Kidney epithelial cell (primary cell): ENCODE measurements at places on chromosomes 5 and 9.

DNA sequence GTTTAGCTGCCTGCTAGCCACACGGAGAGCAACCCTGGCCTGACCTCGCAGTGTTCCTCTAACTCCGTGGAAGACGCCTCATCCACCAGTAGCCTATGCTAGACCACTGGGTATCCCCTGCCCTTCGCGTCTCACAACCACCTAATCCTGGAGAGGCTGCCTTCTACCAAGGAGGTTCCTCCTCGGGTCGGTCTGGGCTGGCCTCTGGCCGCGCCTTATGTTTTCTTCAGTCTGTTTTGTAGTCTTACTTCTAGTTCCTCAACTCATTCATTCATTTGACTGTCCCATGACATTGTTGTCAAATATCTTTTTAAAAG, 1.6 kb upstream of the TPM2 start:
- no peak for DNase-seq

DNA sequence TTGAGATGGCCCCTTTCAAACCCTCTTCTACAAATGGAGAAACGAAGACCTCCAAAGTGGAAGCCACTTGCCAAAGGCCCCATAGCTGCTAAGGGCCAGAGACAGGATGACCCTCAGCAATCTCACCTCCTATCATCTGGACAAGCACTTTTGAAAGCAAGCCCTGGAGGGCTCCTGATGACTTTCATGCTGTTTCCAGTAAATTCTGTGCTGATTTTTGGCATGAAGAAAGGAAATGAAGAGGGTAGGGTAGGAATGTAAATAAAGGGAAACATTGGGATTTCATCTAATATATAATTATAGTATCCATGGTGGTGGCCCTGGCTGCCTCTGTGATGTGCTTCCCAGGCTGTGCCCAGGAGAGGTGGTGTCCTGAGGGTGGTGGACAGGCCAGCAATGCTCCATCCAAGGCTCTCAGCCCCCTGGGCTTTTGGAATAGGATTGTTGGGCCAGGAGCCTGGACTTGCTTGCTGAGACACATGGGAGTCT, 208.0 kb upstream of the TRIM32 start:
- no peak for DNase-seq

DNA sequence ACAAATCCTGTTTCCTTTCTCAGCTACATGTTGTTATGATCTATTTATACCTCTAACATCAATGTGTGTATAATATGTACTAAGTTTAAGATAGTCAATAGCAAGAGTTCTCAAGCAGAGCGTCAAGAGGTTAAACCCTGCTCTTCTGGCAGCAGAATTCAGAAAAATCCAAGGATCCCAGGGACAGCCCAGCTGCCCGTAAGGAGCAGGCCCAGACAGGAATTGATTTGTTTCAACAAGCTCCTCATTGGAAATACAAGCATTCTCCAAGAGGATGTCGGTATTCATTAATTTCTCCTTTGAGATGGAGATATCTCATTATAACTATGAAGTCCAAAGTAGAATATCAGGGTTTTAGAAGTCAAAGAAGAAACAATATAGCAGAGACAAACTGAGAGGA, 14.9 kb downstream of the EFNA5 start:
- no peak for DNase-seq

- DNase-seq = peak; percentile 65
Measured at GRCh38 chr9:135926402-135927194, 19.3 kb upstream of the CAMSAP1 start.

- no peak for DNase-seq
Measured at GRCh38 chr9:98915599-98915998, 28.1 kb upstream of the COL15A1 start.

DNA sequence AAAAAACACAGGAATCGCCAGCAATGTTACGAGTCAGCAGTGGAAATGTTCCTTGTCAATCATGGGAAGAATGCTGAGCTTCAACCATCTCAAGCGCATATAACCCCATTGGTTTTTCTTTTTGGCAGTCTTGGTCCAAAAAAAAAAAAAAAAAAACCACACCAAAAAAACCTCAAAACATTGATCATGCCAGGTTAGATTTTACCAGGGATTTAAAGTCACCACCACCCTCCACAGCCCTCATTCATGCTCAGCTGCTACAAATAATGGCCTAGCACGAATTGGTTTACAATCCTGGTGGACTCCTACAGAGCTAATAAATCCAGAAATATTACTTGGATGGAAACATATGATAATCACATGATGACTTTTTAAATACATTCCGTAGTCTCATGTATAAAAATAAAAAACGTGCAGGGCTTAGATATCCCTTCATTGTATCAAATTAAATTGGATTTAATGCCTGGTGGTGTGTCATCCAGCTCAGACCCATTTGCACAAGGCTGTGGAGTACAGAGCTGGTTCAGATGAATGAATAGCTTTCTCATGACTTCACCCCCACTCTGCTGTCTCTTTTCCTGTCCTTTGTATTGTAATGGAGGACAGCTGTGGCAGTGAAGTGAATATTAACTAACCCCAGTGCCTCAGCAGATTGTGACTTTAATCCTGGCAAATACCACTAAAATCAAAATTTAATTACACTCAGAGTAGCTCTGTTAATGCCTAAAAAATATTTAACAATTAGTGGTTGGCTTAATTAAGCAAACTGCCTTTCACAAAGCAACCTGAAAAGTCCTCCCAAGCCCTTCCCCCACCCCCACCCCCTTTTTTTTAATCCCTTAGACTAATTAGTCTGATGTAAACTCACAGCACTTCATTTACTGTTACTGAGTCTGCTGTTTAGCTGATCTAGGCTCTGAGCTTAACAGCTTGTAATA, 626.5 kb upstream of the ZNF608 start:
- DNase-seq = peak; percentile 69

DNA sequence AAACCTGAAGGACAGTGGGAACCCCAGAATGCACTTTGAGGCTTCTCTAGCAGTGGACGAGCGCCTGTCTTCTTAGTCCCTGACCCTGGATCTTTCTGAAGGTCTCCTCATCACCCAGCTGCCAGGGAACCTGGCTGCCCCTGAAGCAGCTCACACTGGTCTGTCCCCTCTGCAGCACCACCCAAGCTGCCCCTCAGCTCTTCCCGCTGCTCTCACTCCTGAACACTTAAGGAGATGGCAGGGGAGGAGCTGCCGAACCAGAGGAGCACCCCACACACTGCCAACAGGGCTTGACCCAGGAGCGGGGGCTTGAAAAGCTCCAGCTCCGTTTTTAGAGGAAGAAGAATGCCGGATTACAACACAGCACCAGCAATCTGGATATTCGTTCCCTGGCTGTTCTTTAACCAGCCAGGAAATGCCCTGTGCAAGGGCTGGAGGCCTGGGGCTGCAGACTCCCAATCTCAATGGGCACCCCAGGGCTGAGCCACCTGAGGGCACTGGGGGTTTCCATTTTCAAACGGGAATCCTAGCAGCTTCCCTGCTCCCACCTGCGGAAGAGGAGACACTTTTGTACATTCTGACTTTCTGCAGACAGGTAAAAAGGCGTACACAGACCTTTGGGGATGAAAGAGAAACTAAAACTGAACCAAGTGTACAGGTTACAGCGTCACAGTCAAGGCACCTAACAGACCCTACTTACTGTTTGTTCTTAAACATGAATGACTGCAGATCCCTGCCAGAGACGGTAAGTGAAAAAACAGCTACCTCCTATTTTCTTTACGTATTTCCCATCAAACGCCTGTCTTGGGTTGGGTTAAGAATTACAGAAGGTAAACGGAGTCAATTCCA, 36.3 kb downstream of the GOLM1 start:
- no peak for DNase-seq

GRCh38 chr9:5556101-5556705, 45.9 kb downstream of the PDCD1LG2 start:
- no peak for DNase-seq

GRCh38 chr9:111151537-111151936, 113.3 kb upstream of the LPAR1 start:
- no peak for DNase-seq

DNA sequence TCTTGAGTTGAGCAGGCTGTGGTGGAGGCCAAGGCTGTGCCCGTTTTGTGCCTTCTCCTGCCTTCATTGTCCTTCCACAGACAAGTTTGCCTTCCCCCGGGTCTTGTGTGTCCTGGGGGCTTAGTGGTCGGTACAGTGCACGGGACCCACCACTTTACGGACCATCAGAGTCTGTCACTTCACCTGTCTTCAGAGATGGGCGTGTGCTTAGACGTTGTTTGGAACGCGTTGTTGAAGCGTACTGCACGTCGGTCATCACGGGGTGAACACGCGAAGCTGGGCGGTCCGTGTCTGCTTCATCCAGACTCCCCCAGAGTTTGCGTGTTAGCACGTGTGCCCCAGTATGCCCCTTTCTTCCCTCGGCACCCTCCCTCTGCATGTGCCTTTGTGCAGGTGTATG, 24.8 kb downstream of the CEP72 start:
- DNase-seq = no peak

GRCh38 chr5:135505973-135506372, 29.8 kb downstream of the NEUROG1 start:
- DNase-seq = no peak

GRCh38 chr9:93459432-93459847, 6.1 kb upstream of the FAM120AOS start:
- DNase-seq = no peak

GRCh38 chr5:16888694-16889124, 47.4 kb downstream of the MYO10 start:
- DNase-seq = no peak

- no peak for DNase-seq
Measured at GRCh38 chr5:142421621-142422397, 97.0 kb upstream of the SPRY4 start.

GRCh38 chr9:133904346-133905090, 87.6 kb downstream of the VAV2 start:
- DNase-seq = no peak

DNA sequence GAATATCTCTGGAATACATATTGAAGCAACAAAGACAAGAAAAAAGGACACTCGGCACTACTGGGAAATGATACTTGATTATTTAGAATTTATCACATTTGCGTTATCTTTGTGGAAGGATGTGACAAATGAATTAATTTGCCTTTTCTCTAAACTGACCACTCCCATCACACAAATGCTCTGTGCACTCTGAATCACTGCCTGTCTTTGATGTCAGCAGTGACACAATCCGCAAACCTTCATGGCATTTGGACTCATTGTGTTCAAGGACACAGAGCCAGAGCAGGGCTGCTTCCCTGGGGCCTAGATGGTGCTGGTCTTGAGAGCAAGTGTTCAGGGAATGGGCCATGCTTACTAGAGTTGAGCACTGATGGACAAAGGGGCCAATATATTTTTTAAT, 4.9 kb upstream of the KIF4B start:
- DNase-seq = no peak

- no peak for DNase-seq
Measured at GRCh38 chr9:110283751-110284150, 27.4 kb upstream of the TXN start.

- no peak for DNase-seq
Measured at GRCh38 chr9:110856772-110857171, 181.5 kb downstream of the LPAR1 start.

- DNase-seq = no peak
Measured at GRCh38 chr5:96209829-96210228, 223.2 kb downstream of the PCSK1 start.
